ENCODE measurements at places on chromosomes 6 and 20.

DNA sequence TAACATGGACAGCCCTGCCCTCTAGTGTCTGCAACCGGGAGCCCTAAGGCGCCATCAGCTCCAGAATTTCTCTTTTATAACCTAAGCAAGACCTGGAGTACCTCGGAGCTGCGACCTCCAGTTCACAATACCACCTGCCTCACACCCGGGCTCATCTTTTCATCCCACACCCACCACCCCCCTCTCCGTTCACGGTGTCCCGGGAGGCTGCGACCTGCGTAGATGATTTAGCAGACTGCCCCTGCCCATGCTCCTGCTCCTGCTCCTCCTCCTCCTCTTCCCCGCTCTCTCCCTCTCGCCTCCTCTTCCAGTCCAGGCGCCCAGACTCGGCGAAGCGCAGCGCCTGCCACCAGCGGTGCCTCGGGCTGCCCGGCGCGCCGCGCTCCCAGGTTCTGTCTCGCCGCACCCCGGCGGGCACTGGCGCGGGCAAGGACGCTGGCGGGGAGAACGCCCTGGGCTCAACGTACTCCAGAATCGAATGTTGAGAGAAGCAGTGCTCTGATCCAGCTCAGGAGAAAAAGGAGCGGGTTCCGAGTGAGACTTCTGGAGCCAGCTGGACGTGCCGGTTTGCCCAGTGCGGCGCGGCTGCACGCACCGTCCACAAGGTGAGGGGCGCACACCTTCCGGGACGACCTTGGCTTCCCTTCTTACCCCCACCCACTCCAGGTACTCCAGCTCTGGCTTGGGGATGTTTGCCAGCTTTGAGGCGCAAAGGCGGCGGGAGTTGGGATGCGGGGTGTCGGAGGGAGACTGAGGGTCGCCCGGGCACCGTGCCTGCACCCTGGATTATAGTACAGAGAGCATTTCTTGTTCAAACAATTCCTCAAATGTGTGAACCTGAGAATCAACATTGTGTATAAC is at the start of gene HTR1E:
Gene HTR1E (plus strand): TSS at position 310 of the 861 bp plus-strand sequence. CDS start 77,807 bp downstream, outside the sequence.
- no peak for DNase-seq

- no peak for DNase-seq
Observed at GRCh38 chr6:3147914-3148757, 9.2 kb downstream of the TUBB2A start.

GRCh38 chr20:36613974-36614373 is 8.4 kb downstream of the RAB5IF start:
- no peak for DNase-seq

DNA sequence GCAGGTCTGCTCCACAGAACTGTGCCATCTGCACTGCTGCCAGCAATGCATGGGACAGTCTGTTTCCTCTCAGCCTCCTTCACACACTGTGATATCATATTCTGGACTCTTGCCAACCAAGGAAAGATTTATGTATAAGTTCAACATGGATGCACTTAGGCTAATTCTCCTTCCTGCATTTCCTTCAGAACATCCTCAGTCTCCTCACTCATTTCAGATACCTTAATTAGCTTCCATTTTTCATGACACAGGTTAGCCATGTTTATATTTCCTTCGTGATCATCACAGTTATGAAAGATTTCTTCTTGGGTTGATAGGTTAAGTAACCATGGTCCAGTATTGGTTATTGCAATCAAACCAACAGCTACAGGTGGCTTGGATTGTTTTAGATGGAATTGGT is 46.4 kb upstream of the DDR1 start:
- peak; percentile 16 for DNase-seq

DNA sequence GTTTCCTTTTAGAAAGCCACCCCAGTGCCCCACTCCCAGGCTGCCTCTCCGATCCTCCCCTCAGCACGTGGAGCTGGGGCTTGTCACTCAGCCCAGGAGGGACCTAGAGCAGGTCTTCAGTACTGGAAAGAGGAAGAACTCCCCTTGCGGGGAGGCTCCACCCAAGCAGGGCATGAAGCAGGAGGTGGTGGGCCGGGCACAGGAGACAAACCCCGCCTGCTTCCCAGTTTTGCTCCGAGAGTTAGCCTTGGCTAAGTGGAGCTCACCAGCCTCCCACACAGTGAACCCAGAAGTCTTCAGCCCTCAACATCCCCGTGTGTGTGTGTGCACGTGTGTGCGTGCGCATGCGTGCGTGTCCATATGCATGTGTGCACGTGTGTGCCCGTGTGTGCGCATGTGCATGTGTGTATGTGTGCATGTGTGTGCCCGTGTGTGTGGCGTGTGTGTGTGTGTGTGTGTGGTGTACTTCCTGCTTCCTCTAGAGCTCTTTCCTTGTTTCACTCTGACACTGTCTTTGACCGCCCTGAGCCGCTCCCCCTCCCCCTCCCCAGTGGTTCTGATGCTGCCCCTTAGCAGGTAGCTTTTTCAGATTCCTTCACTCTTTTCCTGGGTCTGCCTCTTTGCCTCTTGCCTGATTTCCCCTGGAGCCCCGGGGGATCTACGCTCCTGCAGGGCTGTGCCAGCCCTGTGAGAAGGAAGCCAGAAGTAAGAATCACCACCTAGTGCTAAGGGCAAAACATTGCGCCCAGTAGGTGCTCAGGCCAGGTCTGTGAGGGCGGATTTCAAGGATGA is 239.8 kb downstream of the CDC5L start:
- DNase-seq, result no peak

All from SHP77 treated with DMSO at 0.1 percent for 48 hours (cell line).